ENCODE measurements at places on chromosomes 4 and X.

GRCh38 chrX:135557344-135557743 lies 36.9 kb downstream of the INTS6L start:
- no peak for DNase-seq

- DNase-seq, result no peak
Measured at GRCh38 chrX:134909261-134909660, 81.5 kb upstream of the SMIM10 start.

DNA sequence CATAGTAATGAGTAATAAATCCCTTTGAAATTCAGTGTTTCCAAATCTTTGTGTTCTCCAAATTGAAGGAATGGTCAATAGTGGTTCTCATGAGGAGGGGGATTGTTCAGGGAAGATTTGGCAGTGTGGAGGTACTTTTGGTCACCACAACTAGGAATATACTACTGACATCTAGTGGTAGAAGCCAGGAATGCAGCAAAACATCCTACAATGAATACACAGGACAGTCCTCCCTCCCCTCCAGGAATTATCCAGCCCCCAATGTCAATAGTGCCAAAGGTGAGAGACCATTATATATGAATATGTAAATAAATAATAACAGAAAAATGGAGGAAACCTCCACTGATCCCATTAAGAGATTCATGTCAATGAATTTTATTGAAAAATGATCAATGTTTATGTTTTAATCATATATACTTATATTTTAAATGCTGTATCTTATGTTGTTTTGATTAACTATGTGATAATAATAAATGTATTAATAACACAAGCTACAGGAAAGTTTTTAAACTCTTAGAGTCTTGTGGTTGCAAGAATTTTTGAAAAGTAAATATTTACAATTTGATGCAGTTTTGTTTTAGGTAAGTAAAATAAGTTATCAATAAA lies 14.4 kb upstream of the FAM9A start:
- no peak for DNase-seq

- no peak for DNase-seq
Measured at GRCh38 chr4:139901531-139902320, 236.1 kb downstream of the MGST2 start.

GRCh38 chr4:155587766-155588165 lies 78.9 kb upstream of the GUCY1A1 start:
- no peak for DNase-seq

DNA sequence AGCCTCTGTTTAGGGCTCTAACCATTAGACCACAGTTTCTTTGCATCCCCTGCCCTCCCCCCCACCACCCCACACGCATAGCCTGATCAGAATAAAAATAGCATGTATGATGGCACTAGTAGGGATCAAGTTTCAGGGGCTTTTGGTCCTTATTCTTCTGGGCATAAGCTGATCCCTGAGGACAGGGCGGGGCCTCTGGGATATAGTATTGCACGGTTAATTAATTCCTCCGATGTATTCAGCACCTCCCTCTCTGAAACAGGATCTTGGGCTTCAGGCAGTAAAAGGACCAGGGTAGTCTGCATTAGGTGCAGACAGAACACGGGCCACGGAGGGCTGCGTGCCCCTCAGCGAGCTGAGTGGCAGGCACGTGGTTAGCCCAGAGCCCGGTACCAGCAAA lies 57.1 kb downstream of the ELF4 start:
- DNase-seq, result no peak

DNA sequence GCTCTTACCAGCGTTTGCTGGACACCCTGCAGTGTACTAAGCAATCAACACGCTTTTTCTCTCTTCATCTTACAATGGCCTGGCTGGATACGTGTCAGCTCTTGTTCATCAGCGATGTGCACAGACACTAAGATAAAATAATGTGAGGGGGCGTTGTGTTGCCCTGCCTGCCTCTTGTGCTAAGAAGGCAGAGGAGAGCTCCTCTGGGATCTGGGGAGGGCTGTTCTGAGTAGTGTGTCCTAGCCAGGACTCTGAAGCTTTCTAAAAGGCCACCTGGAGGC lies 49.7 kb downstream of the NELFA start:
- DNase-seq, result no peak

DNA sequence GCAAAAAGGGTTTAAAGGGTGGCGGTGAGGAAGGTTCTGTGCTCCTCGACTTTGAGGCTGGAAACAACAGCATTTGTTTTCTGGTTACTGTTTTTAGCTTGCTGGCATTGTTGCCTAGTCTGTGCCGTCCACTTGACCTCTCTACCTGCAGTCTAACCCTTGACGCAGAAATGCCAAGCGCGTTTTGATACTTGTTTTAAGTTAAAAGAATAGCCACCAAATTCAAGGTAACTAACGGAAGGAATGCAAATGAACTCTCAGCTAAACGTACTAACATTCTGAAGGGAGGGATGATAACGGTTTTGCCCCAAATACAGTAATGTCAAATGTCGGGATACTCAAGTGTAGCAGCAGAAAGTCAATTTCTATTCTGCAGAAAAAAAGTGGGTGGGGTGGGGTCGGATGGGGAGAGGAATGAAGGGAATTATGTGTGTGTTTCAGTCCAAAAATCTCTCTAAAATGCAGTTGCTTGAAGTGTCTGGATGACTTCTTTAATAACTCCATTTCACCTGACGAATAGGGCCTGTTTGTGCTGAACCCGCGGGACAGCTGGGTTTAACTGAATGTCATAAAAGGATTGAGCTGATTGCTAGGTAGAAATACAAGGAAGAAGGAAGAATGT lies 3.4 kb upstream of the NKX6-1 start:
- no peak for DNase-seq

- no peak for DNase-seq
Measured at GRCh38 chrX:111581086-111581485, 69.6 kb downstream of the SERTM2 start.

GRCh38 chr4:138241281-138242075 lies 671 bp downstream of the SLC7A11 start:
- DNase-seq, result no peak

GRCh38 chr4:131159261-131159660 lies 1989.8 kb upstream of the PCDH10 start:
- no peak for DNase-seq

- DNase-seq, result no peak
Measured at GRCh38 chr4:181711387-181711786, 531.8 kb upstream of the TENM3 start.

GRCh38 chrX:117092641-117093040 lies 629.9 kb upstream of the CT83 start:
- no peak for DNase-seq

DNA sequence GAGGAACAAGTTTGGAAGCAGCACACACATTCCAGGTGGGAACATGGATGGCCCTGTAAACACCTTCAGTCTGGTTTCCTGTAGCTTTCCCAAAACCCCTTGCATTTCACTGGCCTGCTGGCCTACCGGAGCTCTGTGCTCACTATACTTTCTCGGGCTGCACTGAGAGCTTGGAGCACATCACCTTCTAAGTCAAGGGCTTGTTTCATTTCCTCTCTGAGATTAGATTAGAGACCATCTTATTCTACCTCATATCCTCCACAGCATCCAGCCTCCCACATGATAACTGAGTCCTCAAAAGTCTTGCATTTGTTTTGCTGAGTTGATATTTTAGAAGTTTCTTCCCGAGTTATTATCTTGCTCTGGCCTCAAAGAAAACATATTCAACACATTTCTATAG lies 147.7 kb downstream of the RASL11B start:
- DNase-seq, result no peak

DNA sequence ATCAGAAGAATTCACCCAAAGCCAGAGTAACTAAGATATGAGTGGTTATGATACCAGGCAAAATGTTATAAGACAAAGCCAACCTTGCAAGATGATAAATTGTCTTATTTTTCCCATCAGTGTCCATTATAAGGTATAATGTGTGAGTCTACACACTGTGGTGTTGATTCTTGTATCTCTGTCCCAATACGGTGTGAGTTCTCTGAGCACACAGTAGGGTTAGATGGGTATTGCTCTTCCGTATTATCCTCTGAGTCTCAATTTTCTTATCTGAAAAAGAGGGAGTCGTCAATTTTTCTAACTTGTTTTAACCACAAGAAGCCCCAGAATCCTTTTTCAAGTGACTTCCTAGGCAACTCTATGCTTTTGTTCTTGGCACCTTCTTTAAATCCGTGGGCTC lies 69.9 kb downstream of the HMGB2 start:
- no peak for DNase-seq
